ENCODE measurements at places on chromosomes 1 and 21. TPM values are rescaled to one million over a fixed set of nuclear protein-coding genes. Genes with fewer than 3 reads are reported as not detected.

Gene RGS1
- 7.9 TPM for total RNA-seq

DNA sequence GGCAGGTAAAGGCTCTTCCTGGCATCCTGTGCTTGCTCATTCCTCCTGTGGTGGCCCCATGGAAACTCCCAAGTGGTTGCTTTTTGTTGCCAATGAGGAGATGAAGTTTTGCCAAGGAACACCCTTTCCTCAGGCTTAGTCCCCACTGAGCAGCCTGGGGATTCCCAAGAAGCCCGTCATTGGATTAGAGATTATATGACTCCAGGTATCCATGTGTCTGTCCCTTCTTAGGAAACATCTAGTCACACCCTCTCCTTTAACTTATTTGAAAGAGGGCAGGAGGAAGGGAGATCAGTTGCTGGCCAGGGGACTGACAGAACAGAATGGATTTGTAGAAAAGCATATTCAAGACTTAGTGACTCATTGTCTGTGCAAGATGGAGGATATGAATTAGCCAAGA lies 3.8 kb upstream of the LCE3A start:
- H3K27ac ChIP-seq: no peak overlapping the region
- H3K4me3 ChIP-seq: no peak overlapping the region
- no peaks in the 10 kb centered on the region for H3K36me3 ChIP-seq
- H3K4me1 ChIP-seq: no peaks in the 10 kb centered on the region

Gene FMO4
- total RNA-seq: 4.0 TPM

Gene NAV1
- total RNA-seq: 41.5 TPM

DNA sequence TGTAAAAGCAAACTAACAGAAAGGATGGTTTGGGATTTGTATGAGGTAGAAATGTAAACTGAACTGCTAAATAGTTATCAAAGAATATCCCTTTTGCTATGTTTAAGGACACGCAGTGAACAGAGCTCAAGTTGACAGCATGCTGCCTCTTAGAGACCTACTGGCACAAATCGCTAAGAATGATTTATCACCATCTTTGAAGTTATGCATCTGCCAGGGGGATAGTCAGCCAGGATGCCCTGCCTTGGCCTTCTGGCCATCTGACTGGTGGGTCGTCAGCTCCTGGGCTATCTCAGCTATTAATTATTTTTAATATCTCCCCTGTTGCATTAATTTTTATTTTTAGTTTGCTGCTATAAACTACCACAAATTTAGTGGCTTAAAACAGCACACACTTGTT lies 334.8 kb upstream of the KAZN start:
- DNase-seq: no peak
- H3K27me3 ChIP-seq: no peaks in the 10 kb centered on the region
- H3K27ac ChIP-seq: no peak overlapping the region
- no peaks in the 10 kb centered on the region for H3K4me1 ChIP-seq
- H3K36me3 ChIP-seq: no peaks in the 10 kb centered on the region
- H3K4me3 ChIP-seq: no peak overlapping the region

- no peaks in the 10 kb centered on the region for H3K27me3 ChIP-seq
- no peak overlapping the region for H3K27ac ChIP-seq
- no peaks in the 10 kb centered on the region for H3K4me1 ChIP-seq
- peak; percentile 69 for DNase-seq
- H3K36me3 ChIP-seq: no peaks in the 10 kb centered on the region
Measured at GRCh38 chr1:91165033-91165654, 143.3 kb upstream of the ZNF644 start.

DNA sequence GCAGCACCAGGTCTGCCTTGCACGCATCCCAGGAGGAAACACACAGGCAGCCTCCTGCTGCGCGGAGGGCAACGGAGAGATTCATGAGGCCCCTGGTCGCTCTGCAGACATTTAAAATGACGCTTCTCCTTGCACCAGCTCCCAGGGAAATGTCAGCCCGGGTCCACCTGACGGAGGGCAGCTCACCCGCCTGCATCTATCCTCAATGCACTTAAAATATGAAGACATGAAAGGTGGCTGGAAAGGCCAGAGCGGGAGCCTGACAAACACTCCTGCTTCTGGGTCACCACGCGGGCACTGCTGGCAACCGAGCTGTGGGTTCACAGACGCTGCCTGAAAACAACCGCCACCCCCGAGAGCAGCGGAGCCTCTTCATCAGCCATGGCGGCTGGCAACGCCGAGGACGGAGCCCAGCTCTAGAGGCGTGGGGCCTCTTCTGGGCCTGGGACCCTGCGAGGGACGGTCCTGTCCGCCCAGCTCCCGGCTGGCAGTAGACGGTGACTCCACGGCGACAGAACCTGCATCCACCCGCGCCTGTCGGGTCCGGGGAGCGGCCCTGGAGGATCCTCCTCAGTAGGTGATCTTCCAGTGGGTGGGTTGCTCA lies 22.7 kb downstream of the POFUT2 start:
- H3K4me1 ChIP-seq: no peaks in the 10 kb centered on the region
- no peak overlapping the region for H3K27ac ChIP-seq
- no peak for DNase-seq
- H3K36me3 ChIP-seq: peaks cover 62% of the 10 kb centered on the region
- H3K27me3 ChIP-seq: no peaks in the 10 kb centered on the region

Gene OR2G6
- total RNA-seq: not detected

GRCh38 chr1:1359664-1360468 lies 1.5 kb upstream of the MXRA8 start:
- H3K4me1 ChIP-seq: peaks cover 19% of the 10 kb centered on the region
- H3K36me3 ChIP-seq: no peaks in the 10 kb centered on the region
- H3K27ac ChIP-seq: peak overlapping the region; percentile 46

Gene TFF3
- total RNA-seq: 11.1 TPM

- no peaks in the 10 kb centered on the region for H3K27me3 ChIP-seq
- peak; percentile 85 for DNase-seq
- H3K27ac ChIP-seq: peak overlapping the region; percentile 99
- peak overlapping the region; percentile 68 for H3K4me3 ChIP-seq
Measured at GRCh38 chr1:154975409-154976059, 1.1 kb downstream of the CKS1B start.
